ENCODE measurements at places on chromosomes 6 and 20. TPM values are rescaled to one million over a fixed set of nuclear protein-coding genes. Genes with fewer than 3 reads are reported as not detected.

NMBR gene
- total RNA-seq = not detected

PROKR2 gene
- total RNA-seq = not detected

MCM3 gene
- 210 TPM for total RNA-seq

FAXC gene
- 26.7 TPM for total RNA-seq

CALHM5 gene
- total RNA-seq = 0.45 TPM

DNA sequence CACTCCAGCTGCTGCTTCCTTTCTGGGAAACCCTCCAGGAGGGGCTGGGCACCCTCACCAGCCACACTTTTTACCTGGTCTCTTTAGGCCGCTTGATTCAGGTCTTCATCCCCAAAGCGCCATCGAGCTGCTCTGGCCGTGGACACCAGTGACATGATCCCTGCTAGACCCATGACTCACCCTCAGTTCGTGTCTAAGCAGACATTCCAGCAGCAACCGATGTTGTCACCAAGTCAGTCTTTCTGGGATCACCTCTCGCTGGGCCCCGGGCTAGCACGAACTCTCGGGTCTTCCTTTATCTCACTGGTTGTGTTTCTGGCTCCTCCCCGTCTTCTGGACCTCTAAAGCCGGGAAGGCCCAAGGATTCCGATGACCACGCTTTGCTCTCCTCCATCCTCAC, 43.0 kb upstream of the GPR31 start:
- no peaks in the 10 kb centered on the region for H3K36me3 ChIP-seq
- H3K27ac ChIP-seq = no peak overlapping the region
- peaks cover 3% of the 10 kb centered on the region for H3K27me3 ChIP-seq
- no peak for DNase-seq
- H3K4me1 ChIP-seq = peaks cover 2% of the 10 kb centered on the region
- H3K4me3 ChIP-seq = no peak overlapping the region

DNA sequence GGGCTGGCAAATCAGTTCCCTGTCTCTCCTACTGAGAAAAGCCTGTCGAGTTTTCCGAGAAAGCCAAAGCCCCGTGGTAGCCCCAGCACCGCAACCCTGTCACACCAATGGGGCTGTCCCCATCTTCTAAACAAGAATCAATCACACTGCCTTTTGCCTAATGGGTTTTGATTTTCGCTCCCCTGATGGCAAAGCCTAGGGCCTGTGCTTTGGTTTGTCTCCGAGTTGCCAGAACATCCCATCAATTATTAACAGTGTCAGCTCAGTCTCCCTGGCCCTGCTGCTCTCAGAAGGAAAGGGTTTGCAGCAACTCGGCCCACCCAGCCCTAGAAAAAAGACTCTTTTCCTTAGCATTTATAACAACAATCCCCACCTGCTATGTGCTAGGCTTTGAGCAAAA, 4.2 kb downstream of the KCNB1 start:
- no peak overlapping the region for H3K27ac ChIP-seq
- DNase-seq = no peak
- H3K4me3 ChIP-seq = no peak overlapping the region
- peaks cover 41% of the 10 kb centered on the region for H3K27me3 ChIP-seq
- peaks cover 9% of the 10 kb centered on the region for H3K4me1 ChIP-seq

- H3K27me3 ChIP-seq = peaks cover 59% of the 10 kb centered on the region
- no peak overlapping the region for H3K4me3 ChIP-seq
- peaks cover 13% of the 10 kb centered on the region for H3K4me1 ChIP-seq
Measured at GRCh38 chr20:1825938-1826445, 69.2 kb upstream of the SIRPA start.

GRCh38 chr6:72704979-72705378, 83.1 kb downstream of the KCNQ5 start:
- H3K4me3 ChIP-seq = no peak overlapping the region
- H3K4me1 ChIP-seq = peaks cover 15% of the 10 kb centered on the region
- no peak overlapping the region for H3K27ac ChIP-seq
- no peaks in the 10 kb centered on the region for H3K27me3 ChIP-seq
- H3K36me3 ChIP-seq = no peaks in the 10 kb centered on the region

GRCh38 chr6:108748959-108749358, 99.3 kb upstream of the ARMC2 start:
- no peaks in the 10 kb centered on the region for H3K27me3 ChIP-seq
- no peak for DNase-seq
- H3K4me1 ChIP-seq = peaks cover 38% of the 10 kb centered on the region
- H3K36me3 ChIP-seq = no peaks in the 10 kb centered on the region
- H3K27ac ChIP-seq = no peak overlapping the region
- H3K4me3 ChIP-seq = no peak overlapping the region

- no peak overlapping the region for H3K4me3 ChIP-seq
- H3K27ac ChIP-seq = no peak overlapping the region
- H3K4me1 ChIP-seq = no peaks in the 10 kb centered on the region
- H3K36me3 ChIP-seq = no peaks in the 10 kb centered on the region
- H3K27me3 ChIP-seq = no peaks in the 10 kb centered on the region
Measured at GRCh38 chr6:134138226-134138975, 86.0 kb upstream of the SLC2A12 start.
